ENCODE measurements at places on chromosomes 16 and 17.

DNA sequence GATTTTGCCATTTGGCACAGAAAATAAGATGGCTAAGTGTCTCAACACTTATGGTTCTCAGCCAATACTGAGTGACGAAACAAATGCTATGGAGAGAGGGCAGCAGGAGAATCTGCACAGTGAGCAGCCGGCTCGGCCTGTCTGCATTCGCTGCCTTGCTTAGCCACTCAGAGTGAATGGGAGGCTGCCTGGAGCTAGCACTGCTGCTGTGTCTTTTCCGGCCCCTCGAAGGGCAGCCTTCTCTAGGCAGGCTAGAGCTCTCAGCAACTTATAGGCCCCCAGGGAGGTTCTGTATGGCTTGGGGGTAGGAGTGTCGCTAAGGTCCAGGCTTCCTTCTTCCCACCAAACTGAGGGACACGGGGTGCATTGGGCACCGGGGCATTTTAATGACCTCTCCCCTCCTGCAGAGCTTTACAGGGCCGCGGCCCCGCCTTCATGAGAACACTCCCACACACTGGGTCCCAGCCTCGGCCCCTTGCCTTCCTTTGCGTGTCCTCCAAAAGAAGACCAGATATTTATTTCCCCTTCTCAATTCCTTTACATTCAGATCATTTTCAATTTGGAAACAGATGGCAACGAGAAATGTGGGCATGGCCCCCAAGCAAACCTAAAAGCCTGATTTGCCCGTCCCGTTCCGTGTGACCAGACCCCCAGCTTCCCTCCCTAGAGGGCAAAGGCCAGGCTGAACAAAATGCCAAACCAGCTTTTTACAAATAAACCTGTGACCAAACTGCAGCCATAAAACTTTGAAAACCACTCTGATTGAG is 670.9 kb downstream of the TOX3 start:
- no peak for DNase-seq

DNA sequence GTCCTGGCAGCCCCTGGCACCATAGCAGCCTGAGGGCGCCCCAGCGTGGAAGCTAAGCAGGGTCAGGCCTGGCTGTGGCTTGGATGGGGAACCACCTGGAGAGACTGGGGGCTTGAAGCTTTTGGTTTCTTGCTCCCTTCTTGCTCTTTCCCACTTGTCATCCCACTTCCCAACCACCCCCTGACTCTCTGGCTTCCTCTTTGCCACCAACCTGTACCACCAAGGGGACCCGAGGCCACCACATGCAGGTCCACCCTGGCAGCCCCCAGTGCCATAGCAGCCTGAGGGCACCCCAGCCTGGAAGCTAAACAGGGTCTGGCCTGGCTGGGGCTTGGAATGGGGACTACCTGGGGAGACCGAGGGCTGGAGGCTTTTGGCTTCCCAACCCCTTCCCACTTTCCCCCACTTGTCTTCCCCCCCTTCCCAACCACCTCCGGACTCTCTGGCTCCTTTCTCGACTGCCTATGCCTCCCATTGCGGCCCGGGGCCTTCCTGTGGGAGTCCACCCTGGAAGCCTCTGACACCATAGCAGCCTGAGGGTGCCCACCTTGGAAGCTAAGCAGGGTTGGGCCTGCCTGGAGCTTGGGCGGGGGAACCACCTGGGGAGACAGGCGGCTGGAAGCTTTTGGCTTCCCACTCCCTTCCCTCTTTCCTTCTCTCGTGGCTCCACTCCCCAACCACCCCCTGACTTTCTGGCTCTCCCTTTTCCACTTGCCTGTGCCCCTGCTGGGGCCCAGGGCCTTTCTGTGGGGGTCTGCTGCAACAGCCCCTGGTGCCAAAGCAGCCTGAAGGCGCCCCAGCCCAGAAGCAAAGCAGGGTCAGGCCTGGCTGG is 2294.4 kb downstream of the TP53TG3F start:
- DNase-seq: no peak

DNA sequence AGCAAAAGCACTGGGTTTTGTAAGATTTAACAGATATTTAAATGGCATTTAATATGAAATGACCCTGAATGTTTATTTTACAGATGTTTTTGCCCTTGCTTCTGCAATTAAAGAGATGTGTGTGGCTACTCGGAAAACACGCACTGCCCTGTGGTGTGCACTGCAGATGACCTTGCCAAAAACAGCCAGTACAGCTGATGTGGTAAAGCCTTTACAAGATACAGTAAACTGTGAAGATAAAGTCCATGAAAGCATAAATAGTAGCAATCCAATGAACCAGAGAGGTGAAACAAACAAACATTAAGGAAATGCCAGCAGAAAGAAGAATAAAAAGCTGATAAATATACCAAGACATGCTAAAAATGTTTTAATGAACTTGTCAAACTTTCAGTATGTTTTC is 15.7 kb downstream of the CCDC43 start:
- DNase-seq: no peak

DNA sequence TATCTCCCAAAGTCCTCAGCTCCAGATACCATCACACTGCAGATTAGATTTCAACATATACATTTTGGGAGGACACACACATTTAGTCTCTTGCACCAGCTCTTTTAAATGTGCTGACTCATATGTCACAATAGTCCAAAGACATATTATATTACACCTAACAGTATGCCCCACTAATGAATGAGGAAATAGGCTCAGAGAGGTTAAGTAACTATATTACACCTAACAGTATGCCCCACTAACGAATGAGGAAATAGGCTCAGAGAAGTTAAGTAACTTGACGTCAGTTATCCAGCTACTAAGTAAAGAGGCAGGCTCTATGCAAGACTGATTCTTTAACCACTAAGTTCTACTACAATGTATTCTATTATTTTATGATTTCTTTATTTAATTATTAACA is 9.7 kb downstream of the IRX6 start:
- no peak for DNase-seq

- DNase-seq: no peak
Measured at GRCh38 chr17:82693168-82693867, 5.2 kb downstream of the RAB40B start.

DNA sequence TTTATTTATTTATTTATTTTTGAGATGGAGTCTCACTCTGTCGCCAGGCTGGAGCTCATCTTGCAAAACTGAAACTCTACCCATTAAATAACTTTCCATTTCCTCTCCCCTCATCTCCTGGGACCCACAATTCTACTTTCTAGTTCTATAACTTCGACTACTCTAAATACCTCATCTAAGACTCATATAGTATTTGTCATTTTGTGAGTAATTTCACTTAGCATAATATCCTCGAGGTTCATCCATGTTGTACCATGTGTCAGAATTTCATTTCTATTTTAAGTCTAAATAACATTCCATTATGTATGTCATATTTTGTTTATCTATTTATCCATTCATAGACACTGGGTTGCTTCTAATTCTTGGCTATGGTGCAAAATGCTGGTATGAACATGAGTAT is 5.1 kb upstream of the NT5M start:
- no peak for DNase-seq

All from NCI-H146 (cell line).